ENCODE measurements at places on chromosomes 4 and X.
A peak's percentile ranks its signal among the peaks of the same experiment; 100 is the strongest.

DNA sequence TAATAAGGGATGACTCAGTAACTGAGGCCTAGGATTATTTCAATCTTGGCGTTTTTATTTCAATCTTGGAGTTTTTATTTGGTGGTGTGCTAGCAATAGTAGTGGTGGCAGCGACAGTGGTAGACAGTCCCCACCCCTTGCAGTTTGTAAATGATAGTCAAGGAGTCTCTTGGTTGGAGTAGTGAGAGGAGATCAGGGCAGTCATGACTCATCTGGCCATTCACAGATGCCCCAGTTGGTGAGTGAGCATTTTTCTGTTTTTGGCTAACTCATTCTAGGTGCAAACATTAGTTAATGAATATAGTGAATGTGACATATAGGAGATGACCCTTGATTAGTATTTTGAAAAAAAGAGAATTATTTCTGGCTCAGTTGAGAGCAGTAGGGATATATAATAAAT lies 93.5 kb upstream of the ADAD1 start:
- no peak for DNase-seq

- no peak for DNase-seq
These were observed 452.4 kb downstream of the BCOR start for GRCh38 chrX:39645178-39645895.

- no peak for DNase-seq
These were observed 4.2 kb upstream of the PDHA2 start for GRCh38 chr4:95835672-95836071.

- DNase-seq, result no peak
These were observed 275.7 kb downstream of the STPG2 start for GRCh38 chr4:97867557-97868091.

- no peak for DNase-seq
These were observed 71.4 kb upstream of the STIM2 start for GRCh38 chr4:26789208-26789607.

DNA sequence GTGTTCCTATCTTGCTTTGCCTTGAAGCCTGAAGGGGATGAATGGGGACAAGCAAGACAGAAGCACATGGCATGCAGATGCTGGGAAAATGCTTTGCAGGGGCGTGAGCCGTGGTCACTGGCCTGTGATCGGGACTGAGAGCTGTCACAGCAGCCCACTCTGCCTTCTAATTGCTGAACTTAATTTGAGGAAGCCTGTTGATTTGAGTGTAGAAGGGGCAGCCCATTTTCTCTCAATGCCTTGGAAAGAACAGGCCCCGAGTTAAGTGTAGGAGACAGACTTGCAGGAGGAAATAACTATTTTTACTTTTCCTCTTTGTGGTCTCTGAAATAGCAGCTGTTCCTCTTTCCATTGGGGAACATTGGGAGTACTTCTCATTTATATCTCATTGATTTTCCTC lies 26.1 kb upstream of the TBC1D1 start:
- no peak for DNase-seq

GRCh38 chr4:158809611-158810486 lies 41.0 kb downstream of the FNIP2 start:
- no peak for DNase-seq

DNA sequence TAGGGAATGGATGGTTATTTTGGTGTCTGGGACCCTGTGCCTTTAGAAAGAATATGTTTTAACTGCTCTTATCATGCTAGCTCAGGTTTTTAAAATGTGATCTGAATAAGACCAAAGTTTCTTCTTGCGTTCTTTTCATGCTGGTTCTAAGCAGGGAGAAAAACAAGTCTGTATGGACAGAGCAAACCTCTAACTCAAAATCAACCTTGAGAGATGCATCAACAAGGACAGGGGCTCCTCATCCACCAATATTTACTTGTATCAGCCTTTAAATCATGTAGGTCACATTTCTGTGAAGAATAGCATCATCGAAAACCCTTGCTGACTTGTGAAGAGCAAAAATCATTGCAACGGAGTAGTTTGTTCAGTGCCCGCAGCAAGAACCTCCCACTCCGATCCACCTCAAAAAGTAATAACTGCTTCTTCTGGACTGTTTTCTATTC lies 1.2 kb downstream of the ATP10D start:
- DNase-seq, result no peak

DNA sequence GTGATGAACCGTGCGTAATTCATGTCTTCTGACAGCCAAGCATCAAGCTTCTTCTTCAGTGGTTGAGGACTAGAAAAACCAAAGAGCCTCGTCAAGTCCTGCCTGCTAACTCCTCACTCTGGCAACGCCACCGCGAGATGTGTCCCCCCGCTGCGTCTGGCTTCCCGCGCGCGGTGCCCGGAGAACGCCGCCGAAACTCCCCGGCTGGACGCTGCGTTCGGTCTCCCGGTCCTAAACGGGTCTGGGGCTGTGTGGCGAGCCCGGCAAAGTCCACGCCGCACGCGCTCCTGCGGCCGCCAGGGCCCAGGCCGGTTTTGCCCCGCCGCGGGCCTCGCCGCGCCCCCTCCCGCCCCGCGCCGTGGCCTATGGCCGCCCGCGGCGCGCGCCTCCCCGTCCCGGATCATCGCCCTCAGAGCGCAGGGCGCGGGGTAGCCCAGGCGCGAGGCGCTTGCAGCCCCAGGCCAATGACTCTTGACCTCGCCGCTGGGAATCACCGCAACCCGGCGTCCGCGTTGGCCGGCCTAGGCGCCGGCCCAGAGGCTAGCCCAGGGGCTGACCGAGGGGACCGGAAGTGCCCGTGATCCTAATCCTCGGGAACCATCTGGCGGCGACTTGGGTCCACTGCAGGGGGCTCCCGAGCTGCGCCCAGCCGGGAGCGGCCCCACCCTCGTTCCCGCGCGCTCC lies at the start of gene AADAT:
Gene AADAT, minus strand, starts transcription at position 289 of the 684 bp plus-strand sequence. Its CDS starts 266 bp downstream, at position 23.
- DNase-seq, result peak; percentile 35

DNA sequence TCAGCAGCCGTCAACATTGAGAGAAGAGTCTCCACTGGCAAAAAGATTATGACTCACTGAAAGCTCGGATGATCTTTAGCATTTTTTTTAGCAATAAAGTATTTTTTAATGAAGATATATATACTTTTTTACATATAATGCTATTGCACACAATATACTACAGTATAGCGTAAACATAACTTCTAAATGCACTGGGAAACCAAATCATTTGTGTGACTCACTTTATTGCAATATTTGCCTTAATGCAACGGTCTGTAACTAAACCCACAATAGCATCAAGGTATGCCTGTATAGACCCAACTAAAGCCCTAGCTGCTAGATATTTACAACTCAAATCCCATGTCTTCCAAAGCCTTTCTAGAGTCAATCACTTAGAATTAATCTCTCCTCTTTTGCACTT lies 52.3 kb upstream of the EDNRA start:
- DNase-seq, result no peak

- no peak for DNase-seq
These were observed 9.7 kb upstream of the MAGEA4 start for GRCh38 chrX:151902813-151903591.

DNA sequence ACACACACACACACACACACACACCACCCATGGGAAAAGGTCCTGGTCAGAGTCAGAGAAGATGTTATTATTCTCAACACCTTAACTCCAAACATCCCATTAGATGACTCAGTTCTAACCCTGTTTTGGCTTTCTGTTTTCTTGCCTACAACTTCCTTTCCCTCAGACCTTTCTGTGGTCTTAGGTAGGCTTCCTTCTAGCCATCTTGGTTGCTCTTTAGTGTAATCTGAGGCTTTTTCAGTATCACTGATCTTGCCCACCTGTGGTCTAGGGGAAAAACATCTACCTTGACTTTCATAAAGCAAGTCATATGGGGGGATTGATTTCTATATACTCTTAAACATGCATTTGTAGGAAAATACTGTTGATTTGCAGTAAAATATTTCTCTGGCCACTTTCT lies 56.9 kb downstream of the ATG4A start:
- DNase-seq, result no peak

- DNase-seq, result no peak
These were observed 12.8 kb upstream of the GUCY1B1 start for GRCh38 chr4:155745984-155746383.

GRCh38 chr4:143782521-143782920 lies 82.0 kb upstream of the FREM3 start:
- DNase-seq, result no peak

DNA sequence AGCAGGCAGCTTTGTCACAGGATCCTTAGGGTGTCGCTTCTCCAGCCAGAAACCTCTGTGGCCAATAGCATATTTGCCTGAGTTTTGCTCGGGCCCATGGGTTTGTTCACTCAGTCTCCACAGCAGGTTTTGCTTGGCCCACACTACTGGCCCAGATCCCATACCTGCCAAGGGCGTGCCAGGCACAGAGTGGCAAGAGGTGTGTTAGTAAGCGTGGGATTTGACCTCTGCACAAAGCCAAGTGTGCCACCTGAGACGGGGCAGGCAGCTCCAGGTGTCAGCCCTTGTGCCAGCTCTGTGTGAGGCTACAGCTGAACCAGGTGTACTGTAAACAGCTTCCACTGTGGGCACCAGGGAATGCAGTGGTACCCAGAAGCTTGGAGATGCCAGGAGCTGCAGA lies 2003.0 kb downstream of the C4orf33 start:
- no peak for DNase-seq

DNA sequence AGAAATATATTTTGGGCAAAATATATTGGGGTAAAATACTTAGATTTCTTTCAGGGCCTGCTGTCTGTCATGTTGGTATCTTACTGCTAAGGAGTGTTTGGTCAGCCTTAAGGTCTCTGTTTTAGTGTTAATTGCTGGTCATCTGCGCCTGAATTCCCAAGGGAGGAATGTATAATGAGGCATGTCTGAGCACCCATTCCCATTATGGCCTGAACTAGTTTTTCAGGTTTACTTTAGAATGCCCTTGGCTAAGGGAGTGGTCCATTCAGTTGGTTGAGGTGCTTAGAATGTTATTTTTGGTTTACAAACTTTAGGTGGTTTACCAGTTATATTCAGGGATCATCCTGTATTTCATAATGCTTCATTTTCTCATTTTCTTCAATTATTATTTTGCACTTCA lies 125.9 kb downstream of the CFAP299 start:
- no peak for DNase-seq

- no peak for DNase-seq
These were observed 138.4 kb downstream of the CBR4 start for GRCh38 chr4:168871632-168872031.

GRCh38 chr4:72857787-72858186 lies 211.7 kb downstream of the COX18 start:
- no peak for DNase-seq

- DNase-seq, result no peak
These were observed 590 bp downstream of the GABRA2 start for GRCh38 chr4:46389301-46389775.

DNA sequence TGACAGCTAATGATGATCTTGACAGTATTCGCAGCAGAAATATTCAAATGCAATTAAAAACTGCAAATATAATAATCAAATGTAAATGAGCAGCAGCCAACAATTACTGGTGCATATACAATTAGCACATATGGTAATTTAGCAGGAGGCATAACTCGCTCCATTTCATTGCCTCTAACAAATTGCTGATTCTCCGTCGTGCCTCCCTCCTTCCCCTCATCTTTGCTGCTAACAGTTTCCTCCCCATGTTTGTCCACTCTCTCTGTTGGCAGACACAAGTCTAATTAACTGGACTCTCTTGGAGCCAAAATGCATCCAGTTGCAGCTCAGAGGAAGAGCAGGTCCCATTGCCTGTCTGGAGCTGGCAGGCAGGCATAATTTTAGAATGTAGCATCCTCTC lies 210.6 kb downstream of the STK32B start:
- no peak for DNase-seq

DNA sequence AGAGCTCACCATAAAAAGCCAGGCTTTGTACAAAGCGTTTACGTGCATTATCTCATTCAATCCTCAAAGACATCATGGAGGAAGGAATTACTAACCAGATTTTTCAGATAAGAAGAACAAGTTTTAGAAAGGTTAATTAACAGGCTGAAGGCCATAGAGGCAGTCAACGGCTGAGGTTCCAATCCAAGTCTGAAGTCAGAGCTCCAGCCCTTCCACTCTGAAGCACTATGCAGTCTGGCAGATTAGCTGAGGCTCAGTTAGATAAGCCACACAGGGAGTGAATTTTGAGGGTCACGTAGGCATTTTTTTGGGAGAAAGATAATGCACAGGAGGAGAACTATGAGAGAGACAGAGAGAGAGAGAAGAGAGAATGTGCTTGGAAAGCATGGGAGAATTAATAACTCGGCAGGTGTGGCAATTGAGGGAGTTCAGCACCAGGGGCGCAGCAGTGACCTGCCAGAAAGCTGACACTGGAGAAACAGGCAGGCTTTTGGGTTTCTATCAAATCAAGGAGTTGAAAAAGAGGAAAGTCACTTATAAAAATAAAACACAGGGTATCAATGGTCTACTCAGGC lies 116.5 kb upstream of the NAP1L5 start:
- DNase-seq, result no peak

DNA sequence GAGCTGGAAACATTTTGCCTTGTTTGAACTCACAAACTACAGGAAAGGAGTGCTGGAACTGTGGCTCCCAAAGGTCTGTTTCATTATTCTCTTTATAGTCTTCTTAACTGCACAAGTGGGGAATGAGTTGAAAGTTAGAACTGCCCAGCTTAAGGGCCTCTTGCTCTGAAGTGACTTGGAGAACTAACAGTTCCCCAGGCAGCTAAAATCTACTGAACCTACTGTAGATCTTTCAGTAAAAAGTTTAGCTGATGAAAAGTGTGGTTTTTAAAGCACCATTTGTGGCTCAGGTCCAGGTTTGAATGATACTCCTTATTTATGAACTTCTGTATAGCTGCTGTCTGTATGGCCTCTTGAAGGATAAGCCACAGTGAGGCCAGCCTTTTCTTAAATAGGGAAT lies 353.8 kb downstream of the MAPK10 start:
- no peak for DNase-seq

DNA sequence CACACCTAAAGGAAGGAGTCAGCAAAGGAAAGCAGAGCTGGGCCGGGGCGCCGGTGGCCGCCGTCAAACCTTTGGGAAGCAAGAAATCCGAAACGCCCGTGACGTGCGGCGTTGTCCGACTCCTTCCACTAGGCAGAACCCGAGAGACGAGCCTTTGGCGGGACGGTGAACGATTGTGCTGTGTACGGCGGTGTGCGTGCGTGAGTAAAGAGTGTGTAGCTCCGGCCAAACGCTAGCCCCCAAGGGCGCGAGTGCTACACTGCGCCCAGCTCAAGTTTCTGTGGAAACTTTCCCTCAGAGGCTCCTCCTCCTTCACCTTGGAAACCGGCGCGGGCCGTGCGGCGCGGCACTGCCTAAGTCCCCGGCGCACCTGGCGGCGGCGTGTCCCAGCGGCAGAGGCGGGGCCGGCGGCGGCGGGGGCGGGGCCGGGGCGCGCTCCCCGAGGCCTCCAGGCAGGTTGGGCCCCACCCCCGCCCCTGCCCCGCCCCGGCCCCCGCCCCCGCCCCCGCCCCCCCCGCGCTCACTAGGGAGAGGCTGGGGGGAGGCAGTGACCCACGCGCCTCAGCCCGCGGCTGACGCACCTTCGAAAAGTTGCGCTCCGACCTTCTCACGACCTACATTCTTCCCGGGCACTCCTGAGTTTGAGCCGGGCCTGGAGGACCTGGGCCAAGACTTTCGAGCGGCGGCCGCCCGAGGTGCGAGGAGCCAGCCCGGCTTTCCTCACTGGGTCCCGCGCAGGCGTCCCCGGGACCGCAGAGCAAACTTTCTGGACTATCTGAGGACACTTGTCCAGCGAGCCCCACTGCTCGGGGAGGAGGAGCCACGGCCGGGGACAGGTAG lies at the start of gene FHIP1A:
Gene FHIP1A, plus strand, starts transcription at position 547 of the 840 bp plus-strand sequence. CDS start 157,084 bp downstream, outside the sequence.
- DNase-seq, result peak; percentile 6

GRCh38 chr4:74768857-74769525 lies 25.3 kb downstream of the BTC start:
- DNase-seq, result no peak

Data from NCI-H1417 treated with DMSO at 0.1 percent for 48 hours (cell line).